ENCODE measurements at places on chromosomes 3 and 15. TPM values are rescaled to one million over a fixed set of nuclear protein-coding genes. Genes with fewer than 3 reads are reported as not detected.

Gene COL6A5
- not detected for total RNA-seq

Gene IL17RD
- total RNA-seq, result 3.4 TPM

GRCh38 chr15:93052090-93052879 lies 36.7 kb downstream of the RGMA start:
- no peak overlapping the region for H3K27ac ChIP-seq
- peaks cover 28% of the 10 kb centered on the region for H3K36me3 ChIP-seq
- no peaks in the 10 kb centered on the region for H3K27me3 ChIP-seq
- no peak overlapping the region for H3K4me3 ChIP-seq
- no peak for DNase-seq

DNA sequence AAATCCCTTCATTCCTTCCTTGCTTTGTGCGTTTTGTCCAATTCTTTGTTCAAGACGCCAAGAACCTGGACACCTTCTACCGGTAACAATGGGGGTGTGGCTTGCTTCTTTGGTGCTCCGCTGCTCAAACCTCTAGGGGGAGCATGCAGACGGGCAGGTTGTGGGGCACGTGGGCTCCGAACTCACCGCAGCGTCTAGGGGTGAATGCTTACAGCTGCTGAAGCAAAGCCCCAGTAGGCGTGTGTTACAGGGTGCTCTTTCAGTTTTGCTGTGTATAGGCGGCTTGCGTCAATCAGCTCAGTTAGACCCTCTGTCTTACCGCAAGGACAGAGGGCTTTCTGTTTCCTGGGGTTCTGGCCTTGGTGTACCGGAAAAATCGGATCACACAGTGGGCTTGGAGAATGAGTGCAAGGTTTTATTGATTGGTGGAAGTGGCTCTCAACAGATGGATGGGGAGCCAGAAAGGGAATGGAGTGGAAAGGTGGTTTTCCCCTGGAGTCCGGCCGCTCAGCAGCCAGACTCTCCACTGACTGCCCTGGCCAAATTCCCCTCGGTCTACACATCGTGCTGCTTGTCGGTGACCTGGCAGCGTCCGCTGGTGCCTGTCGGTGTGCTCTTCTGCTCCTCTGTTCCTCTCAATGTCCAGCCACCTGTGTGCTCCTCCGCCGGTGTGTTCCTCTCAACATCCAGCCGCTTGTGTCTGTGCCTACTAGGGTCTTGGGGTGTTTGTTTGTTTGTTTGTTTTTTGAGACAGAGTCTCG lies 1.2 kb upstream of the LRRC34 start:
- peak overlapping the region; percentile 73 for H3K4me3 ChIP-seq
- peaks cover 6% of the 10 kb centered on the region for H3K4me1 ChIP-seq
- no peak overlapping the region for H3K27ac ChIP-seq
- H3K36me3 ChIP-seq, result no peaks in the 10 kb centered on the region
- peak; percentile 65 for DNase-seq

DNA sequence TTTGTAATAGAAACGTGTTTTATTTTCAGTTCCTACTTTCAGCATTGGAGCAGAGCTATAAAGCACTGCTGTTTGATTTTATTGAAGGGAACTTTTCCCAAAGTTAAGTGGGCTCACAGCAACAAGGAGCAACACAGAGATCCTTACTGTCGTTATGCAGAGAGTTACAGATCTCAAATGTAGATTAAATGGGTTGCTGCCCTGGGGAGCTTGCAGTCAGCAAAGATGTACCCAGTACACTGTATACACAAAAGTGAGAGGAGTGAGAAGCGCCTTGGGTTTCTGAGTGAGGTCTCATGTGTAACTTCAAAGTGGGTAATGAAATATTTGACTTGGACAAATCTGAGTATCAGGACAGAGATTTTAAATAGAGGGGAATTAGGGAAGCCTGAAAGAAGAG lies 47.7 kb downstream of the MED12L start:
- H3K4me1 ChIP-seq, result no peaks in the 10 kb centered on the region
- no peak overlapping the region for H3K4me3 ChIP-seq
- H3K36me3 ChIP-seq, result no peaks in the 10 kb centered on the region
- H3K27ac ChIP-seq, result no peak overlapping the region
- no peak for DNase-seq
- no peaks in the 10 kb centered on the region for H3K27me3 ChIP-seq
